ENCODE measurements at places on chromosomes 1 and 21.

- DNase-seq = peak; percentile 8
Observed at GRCh38 chr1:207029701-207030521, 2.6 kb downstream of the C1orf116 start.

DNA sequence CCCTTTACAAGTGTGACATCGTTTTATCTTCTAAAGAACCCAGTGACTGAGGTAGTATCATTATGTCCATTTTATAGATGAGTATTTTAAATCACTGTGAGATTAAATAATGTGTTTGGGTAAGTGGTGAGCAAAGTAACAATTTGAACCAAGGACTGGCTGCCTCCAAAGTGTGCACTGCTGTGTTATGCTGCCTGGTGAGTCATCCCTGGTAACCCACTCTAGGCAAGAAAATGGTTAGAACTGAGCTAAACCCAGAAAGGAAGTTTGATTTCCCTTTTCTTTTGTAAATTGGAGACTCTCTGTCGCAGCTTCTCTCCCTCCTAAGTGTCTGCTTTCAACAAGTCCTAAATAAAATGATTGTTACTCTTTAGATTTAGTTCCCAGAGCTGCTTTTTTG lies 342.8 kb upstream of the KAZN start:
- no peak for DNase-seq

GRCh38 chr1:232074265-232074664 lies 447.7 kb downstream of the DISC1 start:
- DNase-seq = no peak

DNA sequence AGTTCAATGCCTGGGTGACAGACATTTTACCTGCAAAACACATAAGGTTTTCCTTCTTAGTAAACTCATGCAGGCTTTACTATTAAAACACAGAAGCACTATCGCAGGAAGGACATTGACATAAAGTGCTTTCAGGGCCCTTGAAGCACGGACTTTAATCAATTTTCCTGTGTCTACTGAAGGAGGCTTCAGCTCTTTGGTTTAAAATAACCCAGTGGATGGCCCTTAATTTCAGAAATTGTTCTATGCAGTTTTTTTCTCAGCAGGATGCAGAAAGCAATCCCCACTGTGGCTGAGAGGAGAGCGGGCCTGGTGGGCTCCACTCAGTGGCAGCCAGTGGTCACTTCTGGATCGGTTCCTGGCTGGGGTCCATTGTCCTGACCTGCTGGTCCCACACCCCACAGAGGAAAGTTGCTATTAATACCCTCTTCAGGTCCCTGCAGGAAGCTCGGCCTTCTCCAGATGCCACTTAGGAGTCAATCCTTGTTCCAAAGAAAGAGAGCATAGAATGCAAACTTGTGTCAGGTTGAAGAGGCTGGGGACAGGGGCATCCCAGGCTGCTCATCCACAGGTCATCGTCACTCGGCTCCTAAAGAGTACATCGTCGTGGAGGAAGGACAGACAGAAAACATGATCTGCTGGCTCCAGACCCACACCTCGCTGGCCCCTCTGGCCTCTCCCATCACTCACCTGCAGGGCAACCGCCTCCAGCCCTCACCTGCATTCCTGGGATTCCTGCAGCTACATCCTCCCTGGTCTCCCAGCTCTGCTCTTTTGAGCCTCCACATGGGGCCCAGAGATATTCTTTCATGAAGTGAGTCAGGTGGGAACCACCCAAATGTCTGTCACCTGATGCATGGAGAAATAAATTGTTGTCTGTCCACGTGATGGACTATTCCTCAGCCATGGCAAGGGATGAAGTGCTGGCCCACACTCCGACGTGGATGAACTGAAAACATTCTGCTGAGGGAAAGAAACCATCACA lies 153.1 kb downstream of the PSMG1 start:
- DNase-seq = no peak

GRCh38 chr1:150149271-150150132 lies at the start of gene PLEKHO1:
PLEKHO1 (plus strand) TSS chr1:150149916; CDS start chr1:150150258, 342 bp downstream.
- DNase-seq = peak; percentile 74

DNA sequence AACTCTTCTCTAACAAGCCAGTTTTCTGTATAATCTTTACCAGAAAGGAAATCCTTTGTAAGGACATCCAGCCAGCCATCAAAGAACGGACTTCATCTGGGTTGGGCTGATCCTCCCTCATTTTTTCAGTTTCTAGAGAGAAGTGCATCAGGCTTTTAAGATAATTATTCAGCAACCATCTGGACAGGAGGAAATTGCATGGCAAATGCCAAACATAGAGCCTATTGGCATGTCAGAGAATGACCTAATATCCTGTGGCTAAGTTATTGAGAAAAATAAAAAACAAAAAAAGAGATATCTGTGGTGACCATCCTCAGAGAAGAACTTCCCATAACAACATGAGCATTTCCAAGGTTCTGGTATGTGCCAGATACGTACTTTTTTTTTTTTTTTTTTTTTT lies 74.9 kb upstream of the BEND5 start:
- no peak for DNase-seq

DNA sequence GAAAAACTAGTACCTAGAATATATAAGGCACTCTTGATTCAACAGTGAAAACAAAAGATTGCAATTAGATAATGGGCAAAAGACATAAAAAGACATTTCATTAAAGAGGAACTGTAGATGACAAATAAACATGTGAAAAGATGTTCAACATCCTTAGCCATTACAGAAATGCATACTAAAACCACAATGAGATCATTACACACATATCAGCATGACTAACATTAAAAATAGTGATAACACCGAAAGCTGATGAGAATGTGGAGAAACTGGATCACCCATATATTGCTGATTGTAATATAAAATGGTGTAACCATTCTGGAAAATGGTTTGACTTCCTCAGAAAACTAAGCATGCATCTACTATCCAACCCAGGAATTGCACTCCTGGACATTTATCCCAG lies 340.3 kb downstream of the SEC16B start:
- DNase-seq = no peak

DNA sequence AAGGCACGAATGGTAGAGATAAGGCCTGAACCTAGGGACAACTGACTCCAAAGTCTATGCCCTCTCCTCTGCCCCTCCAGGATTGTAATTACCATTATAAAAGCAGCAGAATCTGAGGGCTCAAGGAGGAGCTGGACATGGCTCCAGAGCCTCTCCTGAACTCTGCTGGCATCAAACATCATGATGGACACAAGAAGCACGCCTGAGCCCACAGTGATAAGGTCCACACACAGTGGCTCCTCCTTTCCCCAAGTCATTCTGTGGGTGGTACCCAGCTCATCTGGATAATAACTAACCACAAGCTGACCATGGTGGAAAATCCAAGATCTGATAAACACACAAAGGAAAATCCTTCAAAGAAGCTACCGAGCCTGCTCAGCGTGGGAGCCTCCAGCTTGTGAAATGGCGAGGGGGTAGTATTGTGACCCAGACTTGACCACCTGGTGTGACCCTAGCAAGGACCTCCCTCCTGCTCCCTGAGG lies 85.2 kb downstream of the HIVEP3 start:
- no peak for DNase-seq

DNA sequence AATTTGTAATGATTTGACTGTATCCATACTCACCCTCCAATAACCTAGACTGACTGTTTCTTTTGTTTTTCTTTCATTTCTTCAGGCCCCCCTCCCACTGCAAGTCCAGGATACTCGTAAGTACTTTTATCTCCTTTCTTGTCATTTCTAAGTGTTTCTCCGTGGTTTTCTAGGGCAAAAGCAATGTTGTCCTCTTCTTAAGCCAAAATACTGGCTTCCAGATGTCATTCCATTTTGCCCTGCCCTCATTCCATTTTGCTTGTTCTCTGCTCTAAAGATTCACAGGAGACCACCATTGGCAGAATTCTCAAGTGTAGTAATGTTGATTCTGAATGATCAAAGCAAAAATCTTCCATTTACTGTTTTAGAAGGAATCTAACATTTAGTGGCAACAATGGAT lies 152.8 kb upstream of the UBE2U start:
- DNase-seq = no peak

GRCh38 chr1:203581841-203582240 lies 44.8 kb upstream of the ATP2B4 start:
- no peak for DNase-seq

DNA sequence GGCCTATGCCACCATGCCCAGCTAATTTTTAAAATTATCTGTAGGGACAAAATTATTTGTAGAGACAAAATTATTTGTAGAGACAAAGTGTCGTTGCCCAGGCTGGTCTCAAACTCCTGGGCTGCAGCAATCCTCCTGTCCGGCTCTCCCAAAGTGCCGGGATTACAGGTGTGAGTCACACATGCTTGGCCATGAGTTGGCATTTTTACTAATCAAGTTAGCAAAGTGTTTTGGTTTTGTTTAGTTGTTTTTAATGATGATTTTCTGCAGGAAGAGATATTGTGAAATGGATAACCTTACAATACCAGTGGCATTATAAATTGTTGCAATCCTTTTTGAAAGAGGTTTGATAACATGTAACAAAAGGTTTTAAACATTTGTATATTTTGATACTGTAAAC lies 65.3 kb upstream of the MAGI3 start:
- no peak for DNase-seq

- DNase-seq = no peak
Observed at GRCh38 chr1:218499011-218499691, 154.0 kb downstream of the TGFB2 start.

All from NCI-H1105 (cell line).